ENCODE measurements at places on chromosomes 1 and 21.

DNA sequence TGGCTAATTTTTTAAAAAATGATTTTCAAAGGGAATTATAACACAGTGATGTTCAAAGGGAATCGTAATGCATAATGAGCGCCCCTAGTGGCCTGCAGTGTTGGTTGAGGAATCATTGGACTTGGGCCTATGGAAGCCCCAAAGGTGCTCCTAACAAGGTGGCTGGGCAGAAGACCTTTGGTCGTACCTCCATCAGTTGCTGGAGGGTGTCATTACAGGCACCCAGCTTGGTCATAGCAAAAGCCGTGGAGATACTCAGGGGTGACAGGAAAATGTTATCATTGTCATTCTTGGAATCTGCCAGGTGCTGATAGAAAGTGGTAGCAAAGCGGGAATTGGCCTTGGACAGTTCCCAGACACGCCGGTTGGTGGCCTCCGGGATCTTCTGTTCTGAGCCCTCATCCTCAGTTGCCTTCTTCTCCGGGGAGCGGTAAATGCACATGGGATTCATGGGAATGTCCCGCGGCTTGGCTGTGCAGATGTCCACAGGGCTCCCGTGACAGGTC, 2.7 kb downstream of the SERPINC1 start:
- DNase-seq, result peak; percentile 28

DNA sequence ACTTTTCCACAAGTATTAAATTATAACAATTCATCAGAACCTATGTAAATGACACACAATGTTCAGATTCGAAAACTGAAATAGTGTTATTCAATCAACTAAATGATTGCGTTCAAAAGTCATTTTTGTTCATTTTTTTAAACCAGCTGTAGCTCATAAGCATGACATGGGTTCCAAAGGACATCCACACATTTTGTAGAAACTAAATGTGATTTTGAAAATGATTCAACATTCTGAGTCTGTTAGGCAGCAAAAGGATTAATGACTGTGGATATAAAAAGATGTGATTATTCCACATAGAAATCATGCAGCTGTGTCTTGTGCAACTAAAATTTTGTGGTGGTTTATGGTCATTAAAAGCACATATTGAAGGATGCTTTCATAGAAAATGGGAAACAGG, 204.5 kb downstream of the BRINP3 start:
- DNase-seq, result no peak

DNA sequence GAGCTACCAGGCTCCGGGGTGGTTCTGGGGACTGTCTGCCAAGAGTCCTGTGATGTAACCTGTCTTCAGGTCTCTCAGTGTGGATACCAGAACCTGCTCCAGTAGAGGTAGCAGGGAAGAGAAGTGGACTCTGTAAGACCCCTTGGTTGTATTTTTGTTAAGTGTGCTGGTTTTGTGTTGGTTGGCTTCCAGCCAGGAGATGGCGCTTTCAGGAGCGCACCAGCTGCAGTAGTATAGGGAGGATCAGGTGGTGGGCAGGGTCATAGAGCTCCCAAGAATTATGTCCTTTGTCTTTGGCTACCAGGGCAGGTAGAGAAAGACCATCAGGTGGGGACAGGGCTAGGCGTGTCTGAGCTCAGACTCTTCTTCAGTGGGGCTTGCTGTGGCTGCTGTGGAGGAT, 1147.2 kb upstream of the ADGRL4 start:
- no peak for DNase-seq

DNA sequence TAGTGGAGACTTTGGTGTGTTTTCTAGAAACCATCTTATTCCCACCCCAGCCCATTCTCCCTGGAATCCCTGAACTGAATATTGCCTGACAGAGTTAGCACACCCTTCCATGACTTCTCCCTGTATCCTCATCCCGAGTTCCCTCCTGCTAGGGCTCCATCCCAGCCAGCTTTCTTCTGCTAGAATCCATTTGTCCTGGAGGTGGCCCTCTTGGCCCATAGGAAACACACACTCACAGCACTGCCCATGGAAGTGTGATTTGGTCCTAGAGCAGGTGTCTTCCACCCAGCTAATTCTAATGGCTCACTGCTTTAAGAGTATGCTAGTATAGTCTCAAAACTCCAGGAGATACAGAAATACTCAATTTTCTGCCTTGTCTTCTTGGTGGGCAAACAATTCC, 4.1 kb downstream of the KRTAP15-1 start:
- no peak for DNase-seq

DNA sequence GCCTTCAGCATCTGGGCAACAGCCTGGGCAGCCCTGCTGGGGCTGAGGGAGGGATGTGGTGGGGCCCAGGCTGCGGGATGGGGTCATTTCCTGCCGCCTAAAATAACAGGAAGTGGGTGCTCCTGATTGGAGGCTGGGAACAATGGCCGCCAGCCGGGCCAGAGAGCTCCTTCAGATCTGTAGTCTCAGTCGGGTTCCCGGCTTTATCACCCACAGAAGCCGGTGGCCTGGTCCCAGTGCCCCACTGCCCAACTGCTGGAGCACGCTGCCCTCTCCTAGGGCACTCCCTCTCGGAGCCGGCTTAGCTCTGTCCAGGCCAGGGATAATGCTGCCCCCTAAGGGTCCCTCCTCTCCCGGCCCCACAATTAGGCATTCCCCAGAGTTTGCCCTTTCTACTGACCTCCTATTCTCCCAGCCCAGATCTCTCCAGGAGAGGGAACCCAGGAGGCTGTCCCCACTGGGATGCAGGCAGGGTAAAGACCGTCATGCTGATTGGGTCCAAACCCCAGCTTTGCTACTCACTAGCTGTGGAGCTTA, 5.1 kb downstream of the MAP7D1 start:
- peak; percentile 70 for DNase-seq

DNA sequence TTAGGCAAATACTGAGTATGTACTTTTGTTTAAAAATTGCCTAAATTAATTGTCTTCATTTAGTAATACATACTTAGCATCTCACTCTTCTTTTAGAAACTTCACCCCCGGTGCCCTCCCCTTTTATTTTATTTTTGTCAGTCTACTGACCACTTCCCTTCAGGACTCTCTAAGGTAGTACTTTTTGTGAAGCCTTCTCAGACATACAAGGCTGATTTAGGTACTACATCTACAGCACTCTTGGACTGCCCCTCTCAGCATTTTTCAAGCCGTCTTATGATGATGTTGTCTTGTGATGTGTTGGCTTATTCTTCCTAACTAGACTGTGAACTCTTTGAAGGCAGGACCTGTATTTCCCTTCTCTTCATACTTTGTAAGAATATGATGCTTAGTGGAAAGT, 24.7 kb downstream of the RPS6KC1 start:
- DNase-seq, result no peak

DNA sequence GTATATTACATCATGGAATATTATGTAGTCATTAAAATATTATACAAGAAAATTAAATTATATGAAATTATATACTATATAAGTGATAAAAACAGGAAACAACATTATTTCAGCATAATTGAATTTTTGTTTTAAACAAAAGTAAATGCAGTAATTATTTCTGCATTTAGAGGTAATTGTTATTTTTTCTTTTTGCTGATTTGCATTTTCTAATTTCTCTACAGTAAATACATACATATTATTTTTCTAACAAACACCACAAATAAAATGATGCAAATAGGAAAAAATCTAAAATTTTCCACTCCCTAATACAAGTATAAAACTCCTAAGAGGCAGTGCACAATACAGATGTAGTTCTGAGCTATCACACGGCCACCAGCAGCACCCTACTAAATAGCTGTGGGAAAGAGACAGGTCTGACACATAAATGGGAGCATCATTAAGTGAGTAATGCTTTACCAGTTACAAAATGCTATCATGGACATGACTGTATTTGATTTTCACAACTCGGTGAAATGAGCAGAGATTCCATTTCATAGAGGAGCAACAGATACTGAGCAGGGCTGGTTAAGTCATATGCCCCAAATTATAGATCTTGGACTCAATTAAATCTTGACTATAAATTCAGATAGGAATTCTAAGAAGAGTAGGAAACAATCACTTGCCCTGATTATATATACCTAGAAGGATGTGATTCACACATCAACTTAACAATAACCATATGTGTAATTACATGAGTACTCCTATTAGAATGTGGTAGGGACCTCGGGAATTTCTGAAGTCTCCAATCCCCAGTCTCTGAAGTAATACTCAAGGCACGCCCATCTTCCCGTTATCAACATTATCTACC, 49.0 kb downstream of the NRIP1 start:
- DNase-seq, result no peak

DNA sequence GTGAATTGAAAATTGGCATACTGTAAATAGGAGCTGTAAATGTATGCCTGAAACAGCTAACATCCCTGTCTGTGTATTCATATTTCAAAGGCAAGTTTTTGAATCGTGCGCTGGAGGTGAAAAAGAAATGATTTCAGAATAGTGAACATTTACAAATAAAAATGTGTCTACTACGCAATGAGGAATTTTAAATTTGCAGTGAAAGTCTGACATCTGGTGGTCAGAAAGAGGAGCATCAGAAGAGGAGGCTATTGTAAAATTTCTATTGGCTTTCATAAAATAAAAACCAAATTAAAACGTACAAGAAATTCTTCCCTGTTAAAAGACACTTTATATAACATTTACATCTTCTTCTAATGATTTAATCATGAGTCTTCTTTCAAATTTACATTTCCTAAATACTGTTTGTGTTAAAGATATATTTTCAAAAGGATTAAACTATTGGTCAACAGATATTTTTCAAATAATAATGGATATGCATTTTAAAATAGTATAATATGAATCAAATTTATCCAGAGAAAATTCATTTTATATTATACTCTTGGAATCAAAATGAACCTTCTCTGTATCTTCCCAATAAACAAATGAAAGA, 113.7 kb upstream of the RRP15 start:
- peak; percentile 25 for DNase-seq

DNA sequence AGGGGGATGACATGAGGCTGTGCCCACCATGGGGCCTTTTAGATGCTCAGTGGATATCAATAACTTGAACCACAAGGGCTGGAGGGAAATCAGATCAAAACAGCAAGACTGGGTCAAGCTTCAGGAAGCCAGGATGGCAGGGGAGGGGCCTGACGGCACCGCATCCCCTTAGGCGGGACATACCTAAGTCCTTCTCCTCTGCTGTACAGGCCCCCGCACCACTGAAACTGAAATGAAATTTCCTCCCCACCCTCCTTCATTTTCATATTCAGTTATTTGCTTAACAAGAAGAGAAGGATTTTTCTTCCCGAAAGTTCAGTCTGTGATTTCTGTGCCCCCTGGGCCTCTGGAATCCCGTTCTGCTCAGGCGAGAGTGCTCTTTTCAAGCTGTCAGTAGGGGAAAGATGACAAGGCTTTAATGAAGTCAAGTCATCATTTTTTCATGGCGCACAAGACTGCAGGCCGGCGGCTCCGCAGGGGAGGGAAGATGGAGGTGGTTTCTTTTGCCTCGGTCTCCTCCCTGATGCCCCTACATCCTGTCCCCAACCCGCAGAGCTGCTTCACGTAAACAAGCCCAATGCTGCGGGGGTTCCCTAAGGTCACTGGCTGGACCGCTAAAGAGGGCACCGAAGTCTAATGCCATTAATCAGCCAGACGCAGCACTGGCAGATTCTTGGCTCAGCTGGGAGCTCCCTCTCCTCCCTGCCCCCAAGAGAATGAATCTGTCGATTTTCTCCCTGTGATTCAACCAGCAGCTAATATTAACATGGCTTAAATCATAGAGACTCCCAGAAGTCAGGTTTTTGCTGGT, 264.8 kb downstream of the C1orf94 start:
- no peak for DNase-seq

DNA sequence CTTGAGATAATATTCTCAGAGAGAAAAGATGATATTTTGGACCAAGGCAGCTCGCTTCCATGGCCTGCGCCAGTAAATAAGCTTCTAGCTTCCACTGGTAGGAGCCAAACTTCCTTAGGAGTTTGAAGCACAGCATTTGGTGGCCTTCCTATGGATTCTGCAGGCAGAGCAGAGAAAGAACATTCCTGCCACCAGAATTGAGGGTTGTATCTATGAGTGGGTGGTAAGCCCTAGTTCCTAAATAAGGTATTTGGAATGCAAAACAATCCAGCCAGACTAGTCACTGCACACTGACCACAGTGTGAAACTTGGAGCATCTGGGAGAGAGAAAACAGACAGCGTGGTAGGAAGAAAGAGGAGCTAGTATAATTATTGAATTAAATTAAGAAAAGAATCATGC, 54.1 kb upstream of the BCAR3 start:
- no peak for DNase-seq

DNA sequence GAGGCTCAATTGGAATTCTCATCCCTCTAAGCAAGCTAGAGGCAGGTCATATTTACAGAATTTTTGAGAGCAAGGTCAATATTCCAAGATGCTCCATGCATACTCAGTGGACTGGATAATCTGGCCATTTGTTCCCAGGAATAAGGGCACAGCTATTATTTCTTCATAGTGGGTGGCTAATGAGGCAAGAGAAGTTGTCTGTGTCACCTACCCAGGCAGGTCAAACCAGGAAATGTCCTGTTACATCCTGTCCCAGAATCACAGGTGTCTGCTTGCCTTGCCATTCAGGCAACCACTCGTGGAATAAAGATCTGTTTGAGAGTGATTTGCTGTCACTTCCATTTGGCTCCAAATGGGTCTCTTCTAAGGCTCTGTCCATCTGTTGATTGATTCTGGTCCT, 85.2 kb upstream of the ZP4 start:
- DNase-seq, result no peak

DNA sequence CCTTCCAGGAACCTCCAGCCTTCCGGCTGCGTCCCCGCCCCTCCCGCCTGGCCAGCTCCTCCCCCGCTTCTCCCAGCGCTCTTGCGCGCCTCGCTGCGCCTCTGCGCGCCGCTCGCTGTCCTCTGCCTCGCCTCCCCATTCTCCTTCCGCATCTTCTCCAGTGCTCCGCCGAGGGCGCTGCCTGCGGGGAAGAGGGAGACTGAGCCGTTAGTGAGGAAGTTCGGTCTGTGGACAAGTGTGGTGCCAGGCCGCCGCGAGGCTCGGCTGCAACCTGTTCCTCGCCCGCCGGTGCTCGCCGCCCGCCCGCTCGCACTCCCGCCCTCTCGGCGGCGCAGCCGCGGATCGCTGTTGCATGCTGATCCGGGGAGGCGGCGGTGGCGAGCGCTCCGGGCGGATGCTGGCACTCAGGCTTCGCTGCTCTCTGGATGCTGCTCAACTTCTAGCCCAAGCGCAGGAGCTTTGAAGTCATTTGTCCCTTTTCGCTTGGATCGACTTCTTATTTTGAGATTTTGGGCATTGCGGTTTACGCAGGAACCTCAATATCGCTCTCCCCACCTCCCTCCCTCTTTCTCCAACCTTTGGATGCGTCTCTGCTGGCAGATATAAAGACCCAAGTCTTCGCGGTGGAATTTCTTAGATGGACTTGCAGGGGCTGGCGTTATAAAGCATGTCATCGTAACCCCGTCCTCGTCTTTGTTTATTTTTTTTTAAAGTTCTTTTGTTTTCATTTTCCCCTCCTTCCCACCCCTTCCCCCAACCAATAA, 614 bp upstream of the CACNA1E start:
- DNase-seq, result no peak

- DNase-seq, result no peak
Measured at GRCh38 chr1:8537991-8538390, 220.1 kb downstream of the SLC45A1 start.

- DNase-seq, result no peak
Measured at GRCh38 chr1:150176593-150176992, 26.9 kb downstream of the PLEKHO1 start.

GRCh38 chr1:114496089-114496488, 14.9 kb downstream of the TRIM33 start:
- DNase-seq, result no peak
